Hair follicular keratinocyte (primary cell): ENCODE measurements at places on chromosomes 11 and 22. TPM values are rescaled to one million over a fixed set of nuclear protein-coding genes. Genes with fewer than 3 reads are reported as not detected.

Gene SLN
- total RNA-seq = not detected in 2 replicates

Gene ANO5
- total RNA-seq = not detected in 2 replicates

Gene FXYD6
- 0.08 TPM in 1 of 2 replicates, not detected in the other for total RNA-seq

Gene KRTAP5-9
- total RNA-seq = not detected in 2 replicates

Gene DEUP1
- total RNA-seq = not detected in 2 replicates

Gene KCNK4
- total RNA-seq = 0.80 TPM in 1 of 2 replicates, not detected in the other

Gene KRTAP5-11
- total RNA-seq = not detected in 2 replicates
